MG63 (cell line): ENCODE measurements at places on chromosomes 6 and 20. TPM values are rescaled to one million over a fixed set of nuclear protein-coding genes. Genes with fewer than 3 reads are reported as not detected.

DNA sequence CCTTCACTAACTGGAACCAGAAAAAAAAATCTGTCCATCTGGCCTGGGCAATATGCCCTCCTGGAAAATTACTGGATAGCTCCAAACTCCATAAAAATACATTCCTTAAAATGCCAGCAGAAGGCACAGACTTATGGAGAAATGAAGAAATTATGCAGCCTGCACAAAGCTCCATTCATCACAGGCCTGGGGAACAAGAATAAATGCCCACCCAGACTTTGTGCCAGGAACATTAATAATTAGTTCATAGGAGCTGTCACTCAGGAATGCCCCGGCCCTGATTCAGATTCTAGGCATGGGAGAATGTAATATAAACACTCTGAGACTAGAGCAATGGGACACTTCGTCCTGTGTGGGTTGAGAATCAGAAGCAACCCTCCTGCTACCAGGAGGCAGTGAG, 199.3 kb downstream of the OTOR start:
- no peak for DNase-seq

GRCh38 chr6:138563650-138564049, 64.4 kb upstream of the NHSL1 start:
- no peak for DNase-seq

GRCh38 chr20:19141998-19142397, 70.4 kb upstream of the SLC24A3 start:
- DNase-seq = no peak

GRCh38 chr20:44264287-44264686, 17.2 kb downstream of the GDAP1L1 start:
- no peak for DNase-seq

GRCh38 chr6:103122766-103123601, 1729.5 kb downstream of the GRIK2 start:
- peak; percentile 40 for DNase-seq

GRCh38 chr6:36839749-36840431, 646 bp upstream of the CPNE5 start:
- peak; percentile 48 for DNase-seq

DNA sequence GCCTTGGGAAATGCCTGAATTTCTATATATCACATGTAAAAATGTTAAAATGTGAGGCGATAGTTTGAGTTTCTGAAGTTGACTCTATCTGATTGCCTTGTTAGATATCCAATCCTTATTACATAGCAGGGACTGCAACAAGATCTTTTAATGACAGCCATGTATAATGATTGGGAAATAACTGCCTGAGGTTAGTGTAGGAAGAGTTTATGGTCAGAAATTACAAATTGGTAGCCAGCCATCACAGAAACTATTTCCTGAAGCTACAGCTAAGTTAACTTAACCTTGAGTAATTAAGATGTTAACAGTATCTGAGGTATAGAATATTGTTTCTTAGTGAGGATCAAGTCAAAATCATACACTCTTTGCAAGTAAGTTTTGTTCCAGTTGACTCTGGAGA, 41.0 kb downstream of the AKIRIN2 start:
- DNase-seq = no peak

GRCh38 chr6:128208851-128209580, 308.2 kb upstream of the THEMIS start:
- DNase-seq = no peak

DNA sequence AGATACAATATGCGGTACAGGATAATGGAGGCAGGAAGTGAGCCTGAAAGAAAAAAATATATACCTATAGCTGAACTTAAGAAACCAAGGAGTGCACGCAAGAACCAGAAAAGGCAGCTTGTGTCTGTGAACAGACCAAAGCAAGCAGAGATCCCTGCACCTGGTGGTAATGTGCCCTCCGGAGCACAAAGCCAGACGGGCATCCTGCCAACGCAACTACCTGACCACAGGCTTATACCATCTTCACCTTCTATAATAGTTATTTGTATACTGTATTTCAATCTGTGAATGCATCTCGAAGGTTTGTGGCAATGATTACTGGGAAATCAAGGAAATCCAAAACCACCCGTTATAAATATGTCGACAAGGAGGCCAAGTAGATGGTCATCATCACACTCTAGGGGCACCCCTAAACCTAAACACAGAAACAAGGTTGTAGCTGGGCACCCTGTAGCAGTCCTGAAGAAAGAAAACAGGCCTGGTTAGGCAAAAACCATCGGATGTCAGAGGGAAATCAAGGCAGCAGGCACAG, 801 bp downstream of the FBXL4 start:
- DNase-seq = peak; percentile 13

DNA sequence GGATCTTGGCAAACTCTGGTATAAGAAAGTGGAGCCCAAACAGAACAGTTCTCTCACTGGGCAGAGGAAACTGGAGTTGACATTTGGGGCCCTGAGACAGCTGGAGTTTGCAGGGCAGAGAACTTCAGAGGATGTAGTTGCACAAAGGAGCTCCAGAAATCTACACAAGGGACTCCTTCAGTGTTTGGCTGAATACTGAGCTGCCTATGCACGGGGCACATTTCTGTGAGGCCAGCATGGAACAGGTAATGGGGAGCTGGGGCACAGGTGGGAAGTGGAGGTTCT, 169.3 kb downstream of the ANKRD60 start:
- DNase-seq = no peak

GRCh38 chr20:54346276-54346675, 129.1 kb upstream of the DOK5 start:
- DNase-seq = no peak

GRCh38 chr6:155628306-155628705, 172.7 kb upstream of the NOX3 start:
- no peak for DNase-seq

DNA sequence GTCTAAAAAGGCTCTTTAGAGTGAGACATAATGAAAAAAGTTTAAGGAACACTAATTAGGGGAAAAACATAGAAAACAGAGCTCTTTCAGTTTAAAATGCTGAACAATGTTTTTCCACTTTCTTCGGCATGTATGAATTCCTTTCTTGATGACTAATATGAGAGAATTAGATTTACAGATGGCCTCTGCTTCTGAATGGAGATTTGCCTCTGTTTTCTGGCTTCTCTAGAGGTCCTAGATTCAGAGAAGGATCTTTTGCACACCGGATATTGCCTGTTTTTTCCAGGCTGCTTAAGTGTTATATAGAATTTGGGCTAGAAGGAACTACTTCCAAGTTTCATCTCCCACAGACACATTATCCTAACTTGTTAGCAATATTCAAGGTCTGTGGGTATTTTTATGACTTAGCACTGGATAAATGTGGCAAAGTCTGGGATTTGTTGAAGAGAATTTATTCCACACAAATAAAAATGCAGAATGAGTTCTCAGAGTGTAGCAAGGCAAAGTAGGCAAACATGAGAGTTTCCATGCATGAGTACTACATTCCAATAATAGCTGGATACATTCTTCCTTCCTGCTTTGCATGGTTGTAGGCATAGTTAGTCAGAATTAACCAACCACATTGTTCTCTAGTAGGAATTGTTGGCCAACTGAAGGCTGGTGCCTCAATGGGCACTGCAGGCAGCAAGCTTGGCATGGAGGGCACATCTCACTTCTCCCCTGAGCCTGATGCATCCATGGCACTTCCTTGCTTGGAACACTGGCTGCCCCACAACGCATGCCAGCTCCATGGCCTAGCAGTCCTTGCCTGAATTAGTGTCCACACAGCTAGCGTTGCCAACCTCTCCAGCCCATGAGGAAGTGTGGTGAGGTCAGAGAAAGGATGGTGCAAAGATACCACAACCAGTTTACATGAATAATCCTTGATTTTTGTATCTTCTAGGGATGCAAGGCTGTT, 224.2 kb downstream of the CLIC5 start:
- peak; percentile 82 for DNase-seq

- DNase-seq = no peak
These were observed 31.5 kb upstream of the POLR1H start for GRCh38 chr6:30029588-30029987.

DNA sequence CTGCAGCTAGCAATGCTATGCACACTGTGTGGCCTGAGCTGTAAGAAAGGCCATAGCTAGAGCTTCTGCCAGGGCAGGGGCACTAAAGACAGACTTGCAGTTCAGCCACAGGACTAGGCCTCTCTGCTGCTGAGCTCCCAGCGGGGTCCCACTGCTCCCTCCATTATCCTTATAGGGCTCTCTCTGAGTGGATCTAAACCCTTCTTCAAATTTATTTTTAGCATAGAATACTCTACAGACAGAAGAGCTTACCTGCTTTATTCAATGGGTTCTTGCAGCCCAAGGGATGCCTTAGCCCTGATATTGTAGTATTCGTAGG, 100.9 kb upstream of the MLN start:
- no peak for DNase-seq

GRCh38 chr6:31901953-31902643, at the start of gene ZBTB12:
Gene ZBTB12 (minus strand): TSS chr6:31902086. CDS start chr6:31901305, 781 bp downstream.
- peak; percentile 90 for DNase-seq

GRCh38 chr20:50379049-50379990, 130.9 kb upstream of the PTPN1 start:
- DNase-seq = no peak

GRCh38 chr20:54557806-54558590, 82.6 kb downstream of the DOK5 start:
- DNase-seq = no peak

GRCh38 chr6:20669571-20670314, 135.5 kb downstream of the CDKAL1 start:
- DNase-seq = no peak

DNA sequence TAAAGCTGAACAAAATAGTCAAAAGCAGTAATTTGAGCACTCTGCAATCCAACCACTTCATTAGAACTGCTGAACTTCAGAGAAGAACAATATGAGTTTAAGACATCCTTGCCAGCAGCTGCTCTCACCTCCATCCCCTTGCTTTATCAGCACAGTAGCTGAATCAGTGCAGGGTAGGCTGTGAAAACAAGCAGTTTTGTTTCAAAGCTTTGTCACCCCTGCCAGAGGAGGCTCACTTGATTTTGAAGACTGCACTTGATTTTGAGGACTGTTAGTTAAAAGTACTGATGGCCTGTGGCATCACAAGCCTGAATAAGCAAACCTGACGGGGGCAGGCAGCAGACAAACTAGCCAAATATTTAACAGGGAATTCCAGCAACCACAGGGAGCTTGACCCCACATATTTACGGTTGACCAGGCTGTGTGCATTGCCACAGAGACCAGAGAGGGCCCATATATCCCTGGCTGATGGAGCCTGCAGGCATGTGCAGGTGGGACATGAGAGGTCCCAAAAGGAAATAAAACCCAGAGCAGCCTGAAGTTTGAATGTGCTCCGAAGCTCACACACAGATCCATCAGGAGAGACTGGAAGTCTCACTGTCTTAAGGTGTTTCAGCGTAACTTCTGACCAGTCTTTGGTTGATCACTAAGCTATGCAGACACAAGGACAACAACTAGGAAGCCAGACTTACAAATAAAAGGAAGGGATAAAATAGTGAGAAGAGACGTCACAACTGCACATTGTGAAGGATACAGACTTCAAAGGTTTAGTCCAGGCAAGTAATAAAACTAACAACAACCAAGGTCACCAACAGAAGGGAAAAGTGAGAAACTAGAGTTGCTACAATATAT, 97.4 kb downstream of the PDSS2 start:
- no peak for DNase-seq

DNA sequence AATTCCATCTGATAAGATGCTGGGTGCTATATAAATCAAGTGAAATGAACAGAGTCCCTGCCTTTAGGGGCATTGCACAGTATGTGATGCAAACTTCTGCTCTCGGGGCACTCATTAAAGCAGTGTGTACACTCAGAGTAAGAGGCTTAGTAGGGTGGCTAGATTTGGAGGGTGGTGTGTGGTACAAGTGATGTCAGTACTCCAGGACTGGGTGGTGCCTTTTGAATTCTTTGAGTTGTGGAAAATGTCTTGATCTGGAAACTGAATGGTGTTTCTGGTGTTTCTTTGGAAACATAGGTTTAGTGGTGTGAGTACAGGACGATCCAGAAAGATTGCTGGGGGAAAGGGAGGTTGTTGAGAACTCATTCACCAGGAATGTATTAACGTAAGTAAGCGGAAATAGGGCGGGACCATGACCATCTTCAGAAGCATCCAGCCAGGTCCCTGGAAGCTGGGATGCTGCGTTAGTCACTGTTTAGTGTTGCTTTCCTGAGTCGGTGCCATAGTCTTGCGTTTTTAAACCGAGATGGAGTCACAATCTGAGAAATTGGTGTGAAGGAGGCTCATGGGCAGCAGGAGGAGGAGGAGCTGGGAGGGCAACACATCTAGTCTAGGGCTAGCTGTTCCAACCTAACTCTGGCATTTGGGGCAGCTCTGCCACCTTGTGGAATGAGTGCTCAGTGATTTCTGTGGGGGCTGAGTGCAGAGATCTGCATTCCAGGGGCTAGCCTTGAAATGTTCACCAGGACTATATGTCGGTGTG, 70.3 kb downstream of the SCAND1 start:
- peak; percentile 98 for DNase-seq

DNA sequence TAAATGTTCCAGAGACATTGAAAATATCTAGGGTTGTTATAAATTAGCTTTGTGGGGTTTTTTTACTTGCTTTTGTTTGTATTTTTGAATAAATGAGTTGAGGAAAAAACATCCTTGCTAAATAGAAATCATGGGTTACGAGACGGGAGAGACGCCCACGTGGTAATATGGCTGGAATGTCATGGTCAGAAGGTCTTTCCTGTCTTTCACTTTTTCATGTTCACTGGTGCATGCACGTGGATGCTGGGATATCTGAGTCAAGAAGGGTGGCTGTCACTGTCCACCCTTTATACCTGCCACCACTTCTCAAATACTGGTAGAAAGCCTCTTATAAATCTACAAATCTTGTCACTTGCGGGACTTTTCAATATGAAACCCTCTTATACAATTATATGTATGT, 258.7 kb upstream of the AGPAT4 start:
- no peak for DNase-seq

DNA sequence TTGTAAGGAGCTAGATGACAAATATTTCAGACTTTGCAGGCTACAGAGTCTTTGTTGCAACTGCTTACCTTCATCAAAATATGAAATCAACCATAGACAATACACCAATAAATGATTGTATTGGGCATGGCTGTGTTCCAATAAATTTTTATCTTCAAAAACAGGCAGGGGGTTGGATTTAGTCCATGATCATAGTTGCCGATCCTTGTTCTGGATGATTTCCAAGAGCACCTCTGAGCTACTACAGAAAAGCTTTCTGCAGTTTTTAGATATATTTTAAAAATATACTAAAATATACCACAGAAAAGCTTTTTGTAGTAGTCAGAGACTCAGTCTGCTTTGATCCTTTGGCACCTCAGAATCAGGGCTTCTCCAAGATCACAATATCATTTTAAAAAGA, 145.0 kb downstream of the HTR1B start:
- DNase-seq = no peak

DNA sequence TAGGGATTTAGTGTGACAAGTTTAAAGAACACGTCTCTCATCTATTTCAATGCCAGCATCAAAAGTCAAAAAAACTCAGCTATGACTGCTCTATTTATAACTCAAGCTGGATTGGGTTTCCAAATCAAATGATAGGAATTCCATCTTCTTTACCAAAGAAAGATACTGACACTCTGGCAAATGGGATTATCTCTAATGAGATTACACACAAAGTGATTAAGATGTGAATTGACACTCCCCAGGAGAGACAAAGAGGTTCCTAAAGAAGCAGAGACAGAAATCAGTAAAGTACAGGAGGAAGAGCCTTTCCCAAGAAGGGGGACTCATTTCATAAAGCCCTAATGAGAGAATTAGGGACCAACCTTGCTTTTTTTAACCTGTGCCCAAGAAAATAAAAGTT, 92.1 kb downstream of the ID4 start:
- DNase-seq = no peak

Gene UNC5CL
- total RNA-seq = 0.20 TPM in 1 of 2 replicates, not detected in the other

Gene HSPA12B
- 0.03 TPM in 1 of 2 replicates, not detected in the other for total RNA-seq

Gene C2
- total RNA-seq = 0.13 and 0.20 TPM in 2 replicates

Gene HMGN3
- total RNA-seq = 40.3 and 50.2 TPM in 2 replicates
